ENCODE measurements at places on chromosomes 6 and 20. TPM values are rescaled to one million over a fixed set of nuclear protein-coding genes. Genes with fewer than 3 reads are reported as not detected.

GRCh38 chr6:51459958-51460357 is 627.5 kb downstream of the PKHD1 start:
- no peak for DNase-seq

DNA sequence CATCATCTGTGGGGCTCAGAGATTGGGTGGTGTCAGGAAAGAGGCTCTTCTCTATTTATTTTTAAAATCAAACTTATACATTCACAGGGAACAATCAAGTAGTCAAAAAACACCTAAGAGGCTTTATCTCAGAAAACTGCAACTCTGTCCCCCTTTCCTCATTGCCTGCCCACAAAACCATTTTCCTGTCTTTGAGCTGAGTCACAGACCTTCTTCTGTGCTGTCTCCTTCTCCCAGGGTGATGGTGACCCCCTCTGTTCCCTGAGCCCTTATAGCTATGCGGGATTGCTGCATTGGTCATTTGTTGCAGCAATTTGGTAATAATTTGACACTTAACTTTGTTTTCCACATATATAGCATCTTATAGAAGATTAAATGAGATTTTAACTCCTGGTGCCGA is 195.2 kb upstream of the PROKR2 start:
- no peak for DNase-seq

GRCh38 chr6:3631877-3632276 is 119.6 kb downstream of the PXDC1 start:
- no peak for DNase-seq

The CSNK2B gene
- total RNA-seq = 200 TPM

The PTCRA gene
- total RNA-seq = not detected

Measured in astrocyte (in vitro differentiated cells and primary cell).